ENCODE measurements at places on chromosomes 16 and 17. TPM values are rescaled to one million over a fixed set of nuclear protein-coding genes. Genes with fewer than 3 reads are reported as not detected.

Gene C16orf92
- polyA plus RNA-seq, result not detected

Gene NPIPA7
- 16.2 TPM for polyA plus RNA-seq

Gene CES3
- not detected for polyA plus RNA-seq

Gene NEK8
- polyA plus RNA-seq, result 3.4 TPM

Gene ALOXE3
- polyA plus RNA-seq, result not detected

Gene HS3ST2
- polyA plus RNA-seq, result 0.10 TPM

Gene TERB1
- not detected for polyA plus RNA-seq

Gene TADA2A
- 8.2 TPM for polyA plus RNA-seq

Gene OSBPL7
- polyA plus RNA-seq, result 19.4 TPM

Gene NUPR1
- 123 TPM for polyA plus RNA-seq

Gene MYOCD
- 2.3 TPM for polyA plus RNA-seq

Gene CETP
- polyA plus RNA-seq, result 0.46 TPM
